ENCODE measurements at places on chromosomes 4 and X. TPM values are rescaled to one million over a fixed set of nuclear protein-coding genes. Genes with fewer than 3 reads are reported as not detected.
A peak's percentile ranks its signal among the peaks of the same experiment; 100 is the strongest.

Gene CT83
- total RNA-seq, result not detected

Gene MECP2
- total RNA-seq, result 105 TPM

Gene DAPP1
- 10.9 TPM for total RNA-seq

Gene KIT
- total RNA-seq, result 1.2 TPM

Gene GPM6B
- total RNA-seq, result not detected

Gene SUPT20HL2
- total RNA-seq, result not detected

Gene MBNL3
- total RNA-seq, result 34.0 TPM

Gene MAGEB10
- not detected for total RNA-seq

Gene LPAR4
- total RNA-seq, result not detected

Gene BTK
- total RNA-seq, result 1.5 TPM

Gene TAF7L
- 0.15 TPM for total RNA-seq

Gene INTS12
- 17.6 TPM for total RNA-seq

Gene HDX
- 0.49 TPM for total RNA-seq

Gene PDK3
- 21.2 TPM for total RNA-seq

Gene HNRNPDL
- total RNA-seq, result 330 TPM

Gene IL21
- not detected for total RNA-seq

GRCh38 chr4:88015659-88016295, 8.3 kb downstream of the PKD2 start:
- DNase-seq, result no peak

- no peak for DNase-seq
These were observed 2.0 kb upstream of the CCNQ start for GRCh38 chrX:153600921-153601320.

GRCh38 chrX:129697204-129697829, 41.5 kb upstream of the XPNPEP2 start:
- no peak for DNase-seq

GRCh38 chrX:113892401-113892800, 691.5 kb upstream of the HTR2C start:
- no peak for DNase-seq

- DNase-seq, result no peak
These were observed 105.7 kb upstream of the LIMCH1 start for GRCh38 chr4:41432219-41432618.

GRCh38 chr4:145545538-145546174, 64.0 kb downstream of the SMAD1 start:
- no peak for DNase-seq

DNA sequence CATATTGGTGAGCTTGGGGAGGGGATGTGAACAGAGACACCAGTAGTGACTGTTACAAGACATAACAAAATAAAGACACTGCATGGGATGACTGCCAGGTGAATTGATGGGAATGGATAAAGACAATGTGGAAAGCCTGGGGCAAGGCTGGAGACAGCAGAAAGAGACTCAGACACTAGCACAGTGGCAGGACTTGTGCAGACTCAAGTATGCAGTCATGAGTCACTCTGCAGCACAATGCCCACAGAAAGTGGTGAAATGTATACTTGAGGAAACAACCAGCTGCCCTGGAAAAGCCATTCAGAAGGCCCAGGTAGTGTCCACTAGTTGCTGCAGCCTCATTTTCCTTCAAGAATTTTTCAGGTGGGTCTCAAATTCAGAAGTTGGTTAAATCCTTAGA, 452.3 kb downstream of the MID1IP1 start:
- DNase-seq, result no peak

DNA sequence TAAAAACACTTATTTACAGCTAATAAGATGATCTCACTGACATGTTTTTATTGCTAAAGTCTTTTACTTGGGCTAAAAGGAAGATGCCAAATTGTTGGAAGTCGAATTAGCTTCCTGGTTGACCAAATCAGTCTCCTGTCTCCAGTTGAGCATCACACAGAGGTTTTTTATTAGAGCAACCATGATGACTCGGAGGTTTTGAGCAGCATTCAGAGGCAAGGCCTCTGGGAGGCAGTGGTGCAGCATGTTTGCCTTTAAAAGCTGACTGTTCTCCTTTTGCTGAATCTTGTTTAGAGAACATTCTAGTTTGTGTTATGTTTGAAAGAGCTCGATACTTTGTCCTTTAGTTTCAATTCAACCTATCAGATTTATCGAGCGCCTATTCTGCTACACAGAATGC, 2.1 kb downstream of the UCHL1 start:
- DNase-seq, result no peak

GRCh38 chr4:172152284-172152683, 339.1 kb downstream of the GALNTL6 start:
- no peak for DNase-seq

DNA sequence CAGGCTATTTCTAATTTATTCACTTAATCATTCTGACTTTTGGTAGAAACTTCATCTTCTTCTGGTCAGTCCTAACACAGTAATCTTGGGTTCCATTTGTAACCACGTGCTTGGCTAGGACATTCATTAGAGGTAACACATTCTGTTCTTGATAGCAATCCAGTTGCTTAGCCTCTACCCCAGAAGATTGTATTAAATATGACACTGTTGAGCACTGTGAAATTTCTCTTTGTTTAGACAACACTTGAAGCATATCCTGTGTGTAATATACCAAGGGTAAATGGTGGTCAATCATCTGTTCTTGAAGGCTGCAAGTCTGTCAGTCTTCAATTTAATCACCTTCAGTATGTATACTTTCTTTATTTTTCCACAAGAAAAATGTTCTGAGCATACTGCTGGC, 523.0 kb downstream of the ANKRD50 start:
- no peak for DNase-seq

DNA sequence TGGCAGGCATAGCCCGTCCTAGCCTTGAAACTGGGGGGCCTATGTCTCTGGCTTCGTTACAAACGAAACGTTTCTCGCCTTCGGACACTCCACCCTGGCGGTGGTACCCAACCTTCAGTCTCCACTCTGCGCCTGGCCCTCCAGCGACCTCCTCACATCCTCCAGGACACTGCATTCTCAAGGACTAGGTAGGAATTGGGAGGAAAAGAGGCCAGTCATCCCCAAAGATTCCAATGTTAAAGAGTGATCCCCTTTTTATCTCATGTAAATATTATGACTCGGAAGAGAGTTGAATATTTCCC, 2.1 kb upstream of the NKX6-1 start:
- no peak for DNase-seq

GRCh38 chrX:83446355-83446754, 61.7 kb upstream of the POU3F4 start:
- DNase-seq, result no peak

- DNase-seq, result no peak
These were observed 361 bp downstream of the QDPR start for GRCh38 chr4:17511509-17511949.

GRCh38 chr4:8151165-8151650, 7.4 kb downstream of the ABLIM2 start:
- no peak for DNase-seq

- DNase-seq, result no peak
These were observed 1.5 kb downstream of the MRFAP1 start for GRCh38 chr4:6641971-6642320.

DNA sequence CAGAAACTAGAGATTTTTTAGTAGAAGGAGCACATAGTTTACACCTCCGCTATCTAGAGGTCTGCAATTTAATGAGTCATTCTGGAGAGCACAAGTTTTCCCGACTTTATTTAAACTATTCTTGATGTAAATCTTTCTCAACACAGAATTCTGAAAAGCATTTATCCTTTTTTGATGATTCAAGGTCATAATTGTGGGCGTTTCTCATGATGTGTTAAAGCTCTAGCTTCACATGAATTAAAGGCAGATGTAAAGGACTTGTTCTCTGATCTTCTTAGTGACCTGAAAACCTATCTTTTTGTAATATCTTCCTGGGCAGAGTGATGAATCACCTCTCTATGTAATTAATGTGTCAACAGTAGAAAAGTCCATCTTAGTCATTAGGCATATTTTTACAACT, 128.8 kb downstream of the COMMD8 start:
- DNase-seq, result no peak

DNA sequence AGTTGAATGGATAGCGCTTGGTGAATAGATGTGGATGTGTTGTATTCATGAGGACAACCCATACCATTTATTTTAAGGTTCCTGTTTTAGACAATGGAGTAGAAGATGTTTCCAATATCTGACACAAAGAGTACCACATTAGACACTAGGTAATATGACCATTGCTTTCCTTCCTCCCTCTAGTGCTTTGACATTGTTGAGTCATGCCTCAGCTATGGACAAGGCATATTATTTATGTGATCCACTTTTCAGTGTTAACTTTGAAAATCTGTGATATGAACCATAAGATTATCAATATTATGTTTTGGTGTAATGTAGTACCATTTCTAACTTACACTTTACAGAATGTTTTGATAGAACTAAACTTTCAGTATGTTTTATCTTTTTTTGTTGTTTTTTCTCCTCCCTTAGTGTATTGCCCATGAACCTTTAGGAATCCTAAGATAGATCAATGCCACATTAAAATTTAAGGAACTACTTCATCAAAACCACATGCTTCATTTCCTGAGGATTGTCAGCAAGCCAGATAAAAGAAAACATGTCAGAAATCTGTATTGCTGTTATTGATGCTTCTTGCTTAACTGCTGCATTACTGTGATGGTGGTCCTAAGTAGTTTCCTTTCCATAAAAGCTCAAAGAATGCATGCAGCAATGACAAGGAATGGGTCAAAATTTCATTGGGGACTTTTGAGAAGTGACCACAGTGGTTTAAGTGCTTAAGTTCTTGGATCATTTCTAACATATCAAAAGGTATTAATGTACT, 105.0 kb downstream of the PCDH7 start:
- no peak for DNase-seq

DNA sequence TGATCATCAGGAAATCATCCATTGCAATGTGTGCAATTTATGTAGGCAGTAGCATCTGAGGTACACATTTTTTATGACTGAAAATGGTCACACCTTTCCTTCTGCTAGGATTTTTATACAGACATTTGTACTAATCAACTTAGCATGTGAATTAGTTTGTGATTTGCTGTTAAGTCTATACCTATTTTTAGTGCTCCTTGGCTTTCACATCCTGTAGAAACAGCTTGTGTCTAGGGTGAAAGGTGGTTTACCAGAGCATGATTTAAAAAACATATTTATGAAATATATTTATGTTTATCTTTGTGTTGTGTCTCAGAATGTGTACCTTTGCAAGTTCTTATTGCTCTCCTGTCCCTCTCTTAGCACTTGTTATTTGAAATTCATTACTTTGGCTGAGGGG, 916.0 kb downstream of the TECRL start:
- no peak for DNase-seq

- no peak for DNase-seq
These were observed 78.3 kb upstream of the ATXN3L start for GRCh38 chrX:13397878-13398818.

DNA sequence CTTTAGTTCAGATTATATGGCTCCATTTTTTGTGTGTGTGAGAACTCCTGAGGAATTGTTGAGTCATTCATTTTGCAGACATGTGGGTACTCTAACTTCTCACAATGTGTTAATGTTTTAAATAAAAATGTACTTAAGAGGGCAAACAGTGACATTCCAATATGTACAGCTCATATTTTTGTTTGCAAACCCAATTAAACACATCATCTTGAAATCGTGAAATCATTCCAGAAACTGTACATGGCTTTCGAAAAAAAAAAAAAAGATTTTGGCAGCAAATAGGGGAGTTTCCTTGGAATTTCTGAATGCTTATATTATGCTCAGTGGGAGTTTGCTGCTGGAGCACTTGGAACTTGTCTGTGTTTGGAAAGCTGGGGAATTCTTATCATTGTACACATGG, 85.0 kb downstream of the HPGD start:
- no peak for DNase-seq

DNA sequence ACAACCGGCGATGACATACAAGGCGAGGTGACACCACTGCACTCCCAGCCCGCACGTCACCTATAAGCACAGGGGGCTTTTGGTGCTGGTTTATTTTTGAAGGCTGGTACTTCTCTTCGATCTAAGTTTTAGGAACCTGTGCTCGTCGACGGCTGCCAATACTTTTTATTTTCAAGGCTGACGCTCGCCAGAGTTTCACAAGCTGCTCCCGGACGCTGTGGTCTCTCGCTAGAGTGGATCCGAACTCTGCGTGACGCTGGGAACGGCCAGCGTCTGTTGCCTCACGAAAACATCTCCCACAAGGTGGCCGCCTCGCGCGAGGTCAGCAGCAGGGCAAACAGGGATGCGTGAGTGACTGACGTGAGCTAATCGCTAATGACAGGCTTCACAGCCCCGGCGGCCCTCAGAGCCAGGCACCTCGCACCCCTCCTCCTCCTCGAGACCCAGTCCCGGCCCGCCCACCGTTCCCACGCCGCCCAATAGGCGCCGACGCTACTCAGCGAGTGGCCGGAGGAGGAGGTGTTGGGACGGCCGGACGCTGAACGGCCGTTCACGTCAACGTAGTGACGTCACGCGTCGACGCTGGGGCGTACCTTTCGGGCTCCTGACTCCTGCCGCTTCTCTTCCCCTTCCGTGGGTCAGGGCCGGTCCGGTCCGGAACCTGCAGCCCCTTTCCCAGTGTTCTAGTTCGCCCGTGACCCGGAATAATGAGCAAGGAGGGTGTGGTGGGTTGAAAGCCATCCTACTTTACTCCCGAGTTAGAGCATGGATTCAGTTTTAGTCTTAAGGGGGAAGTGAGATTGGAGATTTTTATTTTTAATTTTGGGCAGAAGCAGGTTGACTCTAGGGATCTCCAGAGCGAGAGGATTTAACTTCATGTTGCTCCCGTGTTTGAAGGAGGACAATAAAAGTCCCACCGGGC, at the start of gene CLCN3:
CLCN3 (plus strand) TSS at position 621 of the 922 bp plus-strand sequence. CDS start 15,351 bp downstream, outside the sequence.
- peak; percentile 84 for DNase-seq

All from naive thymus-derived CD4-positive, alpha-beta T cell (primary cell).